B cell (primary cell): ENCODE measurements at places on chromosomes 6 and 20. TPM values are rescaled to one million over a fixed set of nuclear protein-coding genes. Genes with fewer than 3 reads are reported as not detected.

The ADGB gene
- total RNA-seq, result not detected in 2 replicates

The WFDC10B gene
- total RNA-seq, result not detected in 2 replicates

The MTO1 gene
- total RNA-seq, result 79.5 and 84.4 TPM in 2 replicates

The WFDC13 gene
- not detected in 2 replicates for total RNA-seq

The LST1 gene
- total RNA-seq, result 7.4 and 9.5 TPM in 2 replicates

The NMBR gene
- total RNA-seq, result not detected in 2 replicates

The XKR7 gene
- total RNA-seq, result 0.05 and 0.10 TPM in 2 replicates

The CDH26 gene
- total RNA-seq, result 2.3 and 3.6 TPM in 2 replicates

The TRIM31 gene
- not detected in 2 replicates for total RNA-seq

The LGSN gene
- total RNA-seq, result not detected in 2 replicates

The WFDC11 gene
- total RNA-seq, result not detected in 2 replicates

The BPIFB4 gene
- not detected in 2 replicates for total RNA-seq

The TRIM40 gene
- not detected in 2 replicates for total RNA-seq

The THEMIS gene
- total RNA-seq, result 0.30 TPM in 1 of 2 replicates, not detected in the other

DNA sequence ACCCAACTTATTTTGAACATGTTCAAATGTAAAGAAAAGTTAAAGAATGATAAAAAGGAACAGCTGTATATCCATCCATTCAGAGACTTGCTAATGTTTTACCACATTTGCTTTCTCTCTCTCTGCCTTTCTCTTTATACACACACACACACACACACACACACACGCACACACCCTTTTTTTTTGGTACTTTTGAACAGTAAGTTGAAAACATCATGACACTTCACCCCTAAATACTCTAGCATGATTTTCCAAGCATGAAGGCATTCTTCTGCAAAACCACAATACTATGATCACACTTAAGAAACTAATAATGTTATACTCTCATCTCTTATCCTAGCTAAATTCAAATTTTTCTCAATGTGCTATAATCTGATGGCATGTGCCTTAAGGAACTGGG is 192.3 kb downstream of the UTRN start:
- DNase-seq, result no peak

- DNase-seq, result no peak
These were observed 43.7 kb upstream of the DST start for GRCh38 chr6:56686429-56686828.

GRCh38 chr20:25191051-25191450 is 4.5 kb upstream of the ENTPD6 start:
- no peak for DNase-seq

DNA sequence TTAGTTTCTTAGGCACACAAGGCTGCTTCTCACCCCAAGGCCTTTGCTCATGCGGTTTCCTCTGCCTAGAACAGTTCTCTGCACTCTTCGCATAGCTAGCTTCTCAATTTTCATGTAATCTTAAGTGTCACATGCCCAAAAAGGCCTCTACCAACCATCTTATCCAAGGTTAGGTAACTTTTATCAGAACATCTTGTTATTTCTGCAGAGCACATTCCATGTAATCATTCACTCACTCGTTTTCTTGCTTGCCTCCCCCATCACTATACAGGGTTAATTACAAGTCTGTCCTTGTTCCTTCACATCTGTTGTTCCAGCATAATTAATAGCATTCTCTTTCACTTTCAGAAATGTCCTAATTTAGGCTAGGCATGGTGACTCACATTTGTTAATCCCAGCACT is 53.8 kb downstream of the NCOA6 start:
- DNase-seq, result no peak

- DNase-seq, result no peak
These were observed 87.7 kb downstream of the RREB1 start for GRCh38 chr6:7195339-7196018.

DNA sequence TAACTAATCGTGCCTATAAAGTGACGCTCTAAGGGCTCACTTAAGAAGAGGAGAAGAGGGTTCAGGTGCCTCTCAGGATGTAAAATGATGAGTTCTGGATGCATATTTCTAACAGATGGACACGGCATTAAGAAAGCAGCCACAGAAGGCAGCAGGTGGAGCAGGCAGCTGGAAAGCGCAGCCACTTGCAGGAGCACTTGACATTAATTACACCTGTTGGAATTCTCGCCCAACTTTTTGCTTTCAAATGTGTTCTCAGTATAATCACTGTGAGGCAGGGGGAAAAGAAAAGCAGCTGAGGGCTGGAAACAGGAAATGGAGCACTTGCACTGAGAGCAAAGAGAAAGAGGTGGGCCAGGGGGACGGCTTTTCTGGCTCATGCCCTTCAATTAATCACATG is 164.2 kb downstream of the NKAIN2 start:
- no peak for DNase-seq

DNA sequence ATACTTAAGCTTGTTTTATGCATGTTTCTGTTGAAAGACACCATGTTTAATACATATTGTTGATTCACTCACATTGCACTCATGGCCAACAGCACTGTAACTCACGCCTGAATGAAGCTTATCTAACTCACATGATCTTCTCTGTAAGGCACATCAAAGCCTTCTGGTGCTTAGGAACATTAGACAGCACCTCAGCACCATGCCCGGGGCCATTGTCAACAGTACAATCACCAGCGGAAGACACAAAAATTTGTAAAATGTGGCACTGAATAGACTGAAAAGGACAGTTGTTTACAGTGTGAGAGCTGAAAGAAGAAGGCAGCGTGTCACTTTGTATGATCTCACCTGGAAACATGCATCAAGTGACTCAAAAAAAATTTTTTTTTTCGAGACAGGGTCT is 8.9 kb upstream of the TCF15 start:
- no peak for DNase-seq

DNA sequence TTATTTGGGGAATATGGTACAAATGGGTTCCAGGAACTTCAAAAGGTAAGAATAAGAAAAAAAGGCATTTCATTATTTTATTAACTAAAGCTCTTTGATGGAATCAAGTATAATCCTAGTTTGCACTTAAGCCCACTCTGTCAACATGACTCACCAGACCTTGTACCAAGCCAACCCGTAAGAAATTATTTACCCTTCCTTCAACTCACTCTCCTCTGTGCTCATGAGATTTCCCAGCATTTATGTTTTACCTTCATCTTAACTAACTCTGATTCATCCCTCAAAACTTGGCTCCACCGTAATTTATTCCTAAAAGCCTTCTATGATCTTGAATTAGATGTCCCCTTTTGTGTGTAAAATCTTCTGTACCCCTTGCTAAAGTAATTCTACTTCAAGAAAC is 308.7 kb downstream of the PKHD1 start:
- DNase-seq, result no peak

- peak; percentile 61 for DNase-seq
These were observed 10.8 kb upstream of the TAAR1 start for GRCh38 chr6:132669690-132670291.

DNA sequence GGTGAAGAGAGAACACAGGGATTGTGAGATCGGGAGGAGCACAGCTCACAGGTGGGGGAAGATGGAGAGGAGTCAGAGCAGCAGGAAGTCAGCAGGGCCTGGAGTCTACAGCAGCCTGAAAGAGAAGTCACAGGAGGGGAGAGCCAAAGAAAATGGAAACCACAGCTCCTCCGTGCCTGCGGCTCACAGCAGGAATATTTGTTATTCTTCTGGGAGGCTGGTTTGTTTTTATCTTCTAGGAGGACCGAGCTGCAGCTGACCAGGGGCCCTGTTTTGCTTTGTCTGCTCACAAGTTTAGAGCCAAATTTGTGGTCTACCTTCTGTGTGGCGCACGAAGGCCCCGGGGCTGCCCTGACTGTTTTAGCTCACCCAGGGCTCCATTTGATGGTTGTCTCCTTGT is 81.8 kb downstream of the CLIC5 start:
- DNase-seq, result no peak

DNA sequence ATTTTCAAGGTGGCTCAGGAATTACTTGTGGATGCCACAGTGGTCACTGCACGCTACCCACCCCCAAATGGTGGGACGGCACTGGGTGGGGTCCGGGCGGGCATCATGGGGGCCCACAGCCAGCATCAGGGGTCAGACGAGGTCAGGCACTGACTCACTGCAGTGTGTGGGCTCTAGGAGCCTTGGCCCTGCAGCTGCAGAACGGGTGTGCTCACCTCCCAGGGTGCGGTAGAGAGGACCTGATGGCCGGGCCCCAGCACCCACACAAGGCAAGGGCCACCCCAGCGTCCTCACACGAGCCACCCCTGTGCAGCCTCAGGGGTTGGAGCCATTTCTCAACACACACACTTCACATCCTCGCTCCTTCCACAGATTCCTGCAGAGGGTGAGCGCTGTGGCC is 34.3 kb downstream of the KCNQ2 start:
- no peak for DNase-seq

DNA sequence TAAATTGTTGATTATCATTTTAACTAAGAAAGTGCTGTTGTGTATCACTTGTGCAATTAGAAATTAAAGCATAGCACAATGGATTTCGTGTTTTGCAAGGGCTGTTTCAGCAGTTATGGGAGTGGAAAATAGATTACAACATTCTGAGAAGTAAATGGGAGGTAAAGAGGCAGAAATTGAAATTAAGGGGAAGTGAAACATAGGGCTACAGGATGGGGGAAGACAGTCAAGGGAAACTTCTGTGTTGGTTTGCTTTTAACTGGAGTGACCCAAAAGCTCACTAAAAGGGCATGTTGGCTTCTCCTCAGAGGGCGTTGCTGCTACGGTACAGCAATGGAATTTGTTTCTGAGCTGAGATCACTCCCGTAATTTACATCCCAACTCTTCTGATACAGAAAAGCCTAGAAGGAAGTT is 147.5 kb downstream of the BCAS1 start:
- peak; percentile 80 for DNase-seq

- DNase-seq, result no peak
These were observed 152.7 kb downstream of the RNGTT start for GRCh38 chr6:88810701-88811100.

- peak; percentile 54 for DNase-seq
These were observed 5.6 kb upstream of the ANKRD60 start for GRCh38 chr20:58233881-58234528.

GRCh38 chr6:165694296-165694695 is 31.3 kb upstream of the PDE10A start:
- DNase-seq, result no peak

- DNase-seq, result no peak
These were observed 207.5 kb upstream of the HS3ST5 start for GRCh38 chr6:114550316-114550715.

GRCh38 chr20:8670893-8671215 is 398.0 kb upstream of the PLCB4 start:
- no peak for DNase-seq

DNA sequence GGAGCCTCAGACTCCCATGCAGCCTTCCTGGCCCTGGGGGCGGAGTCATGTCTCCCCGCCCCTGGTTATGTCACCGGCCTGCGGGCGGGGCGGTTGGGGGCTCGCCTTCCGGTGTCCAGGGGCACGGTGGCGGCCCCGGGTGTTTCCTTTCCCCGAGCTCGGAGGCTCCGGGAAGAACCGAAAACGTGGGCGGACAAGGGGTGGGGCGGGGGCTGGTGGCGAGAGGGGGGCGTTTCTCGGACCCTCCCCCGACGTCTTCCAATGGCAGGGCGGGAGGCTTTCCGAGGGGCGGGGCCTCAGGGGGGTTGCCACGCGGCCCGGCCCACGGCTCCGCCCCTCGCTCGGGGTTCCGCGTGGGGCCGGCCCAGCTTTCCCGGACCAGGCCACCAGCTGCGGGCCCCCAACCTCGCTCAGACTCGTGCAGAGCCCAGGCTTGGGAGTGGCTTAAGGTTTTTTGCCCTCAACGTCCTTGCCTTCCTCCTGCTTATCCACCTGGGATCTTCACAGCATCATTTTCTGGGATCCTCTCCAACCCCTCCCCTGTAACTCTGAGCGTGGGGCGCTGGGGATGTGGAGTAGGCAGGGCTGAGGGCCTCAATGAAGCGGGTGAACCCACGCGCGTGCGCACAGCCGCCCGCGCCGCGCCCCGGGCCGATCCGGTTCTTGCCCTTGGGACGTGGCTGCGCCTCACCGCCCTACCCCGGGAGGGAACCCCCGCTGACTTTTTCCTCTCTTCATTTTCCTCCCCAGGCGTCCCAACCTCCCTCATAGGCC is 2.1 kb upstream of the NRN1 start:
- DNase-seq, result peak; percentile 54

- DNase-seq, result no peak
These were observed 74.0 kb downstream of the PPP1R3G start for GRCh38 chr6:5159162-5159561.

- DNase-seq, result peak; percentile 54
These were observed 63.0 kb upstream of the CD2AP start for GRCh38 chr6:47414423-47415167.

- no peak for DNase-seq
These were observed 10.9 kb downstream of the FOXQ1 start for GRCh38 chr6:1322696-1323219.

DNA sequence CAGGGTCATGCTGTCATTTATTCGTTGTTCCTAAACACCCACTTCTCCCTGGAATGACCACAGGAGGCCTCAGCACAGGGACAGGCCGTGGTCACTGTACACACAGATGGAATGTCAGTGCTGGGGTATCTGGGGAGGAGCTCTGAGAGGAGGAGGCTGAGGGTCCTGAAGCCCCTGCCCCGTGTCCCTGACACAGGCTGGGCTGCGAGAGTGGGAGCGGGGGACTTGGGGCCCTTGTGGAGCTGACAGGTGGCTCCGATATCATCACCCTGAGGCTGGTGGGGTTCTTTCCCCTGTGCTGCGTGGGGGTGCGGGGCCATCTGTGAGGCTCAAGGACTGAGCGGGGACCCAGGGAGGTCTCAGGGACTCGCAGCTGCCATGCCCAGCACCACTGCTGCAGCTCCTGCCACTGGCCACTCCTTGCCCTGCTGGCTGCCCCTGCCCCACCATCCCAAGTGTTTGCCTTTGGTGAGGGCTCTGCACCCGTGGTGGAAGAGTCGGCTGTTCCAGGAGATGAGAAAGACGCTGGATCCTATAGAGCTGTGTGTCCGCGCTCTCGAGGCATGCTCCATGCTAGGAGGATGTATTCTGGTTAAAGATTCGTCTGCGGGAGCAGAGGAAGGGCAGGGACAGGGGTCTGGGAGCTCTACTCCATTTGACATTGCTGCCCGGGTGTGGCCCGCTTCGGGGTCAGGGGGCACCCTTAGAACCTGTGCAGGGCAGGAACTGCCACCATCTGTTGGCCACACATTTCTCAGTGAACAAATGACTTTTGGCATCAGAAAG is 18.9 kb downstream of the NPEPL1 start:
- no peak for DNase-seq

DNA sequence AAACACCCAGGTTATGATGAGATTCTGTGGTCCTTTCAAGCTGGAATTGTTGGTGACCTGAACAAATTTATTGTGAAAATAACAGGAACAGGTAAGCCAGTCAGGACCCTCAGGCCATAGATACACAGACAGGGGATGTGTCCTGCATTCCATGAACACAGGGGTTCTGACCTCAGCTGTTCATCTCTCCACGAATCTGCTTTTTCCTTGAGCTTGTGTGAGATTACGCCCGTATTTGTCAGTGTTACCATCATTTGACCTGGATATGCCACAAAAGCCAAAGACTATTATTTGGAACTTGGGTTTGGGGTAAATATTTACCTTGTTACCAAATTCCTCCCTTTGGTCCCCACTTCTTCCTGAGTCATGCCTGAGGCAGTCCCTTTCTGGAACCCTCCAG is 288.9 kb downstream of the PREX1 start:
- no peak for DNase-seq

DNA sequence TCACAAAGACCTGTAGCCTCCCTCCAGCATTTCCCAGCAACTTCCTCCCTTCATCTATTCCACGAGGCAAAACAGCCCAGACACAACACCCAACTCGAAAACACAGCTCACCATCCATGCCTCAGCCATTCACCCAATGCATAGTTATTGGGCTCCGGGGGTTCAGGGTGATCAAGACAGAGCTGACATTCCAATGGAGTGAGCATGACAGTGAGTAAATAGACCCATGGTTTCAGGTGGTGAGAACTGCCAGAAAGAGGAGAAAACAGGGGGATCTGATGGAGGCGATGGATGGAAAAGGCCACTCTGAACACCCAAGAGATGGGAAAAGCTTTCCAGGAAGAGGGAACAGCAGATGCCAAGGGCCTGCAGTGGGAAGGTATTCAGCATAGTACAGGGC is 5.9 kb downstream of the CASS4 start:
- DNase-seq, result no peak
